ENCODE measurements at places on chromosomes 3 and 15.
A peak's percentile ranks its signal among the peaks of the same experiment; 100 is the strongest.

GRCh38 chr3:195863121-195864061 lies 45.0 kb downstream of the TNK2 start:
- DNase-seq: peak; percentile 73

DNA sequence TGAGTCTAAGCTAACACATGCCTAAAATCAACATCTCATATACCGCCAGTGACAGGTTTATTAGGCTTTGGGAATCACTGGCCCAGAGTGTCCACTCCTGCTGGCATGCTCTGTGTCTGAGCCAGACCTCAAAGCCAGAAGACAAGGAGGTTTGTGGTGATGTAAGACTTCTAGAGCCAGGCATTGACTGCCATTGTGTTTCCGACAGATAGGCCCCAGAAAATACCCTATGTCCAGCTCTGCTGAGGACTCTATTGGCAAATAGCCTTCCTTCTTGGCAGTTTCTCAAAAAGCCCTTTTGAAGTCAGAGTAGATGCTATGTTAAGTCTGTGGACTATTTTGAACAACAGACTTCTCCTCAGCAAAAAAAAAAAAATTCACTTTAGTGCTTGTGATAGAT lies 181.9 kb upstream of the UBE2E1 start:
- no peak for DNase-seq

GRCh38 chr3:129783470-129783869 lies 110.0 kb downstream of the TMCC1 start:
- DNase-seq: no peak

DNA sequence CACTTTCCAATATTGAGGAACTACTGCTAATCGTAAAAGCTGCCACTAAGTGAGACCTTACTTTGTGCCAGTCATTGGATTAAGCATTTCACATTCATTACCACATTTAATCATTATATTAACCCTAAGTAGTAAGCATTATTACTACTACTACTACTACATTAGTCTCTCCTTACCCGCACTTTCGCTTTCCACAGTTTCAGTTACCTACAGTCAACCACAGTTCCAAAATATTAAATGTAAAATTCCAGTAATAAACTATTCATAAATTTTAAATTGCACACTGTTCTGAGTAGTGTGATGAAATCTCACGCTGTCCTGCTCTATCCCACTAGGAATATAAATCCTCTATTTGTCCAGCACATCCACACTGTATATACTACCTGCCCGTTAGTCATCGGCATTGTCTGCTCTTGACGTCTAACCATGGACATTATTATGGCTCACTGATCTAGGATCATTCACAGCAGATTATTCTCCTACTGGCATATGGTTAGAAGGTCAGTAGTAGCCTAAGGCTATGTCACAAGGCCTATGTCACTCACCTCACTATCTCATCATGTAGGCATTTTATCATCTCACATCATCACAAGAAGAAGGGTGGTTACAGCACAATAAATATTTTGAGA lies 121.1 kb downstream of the GSK3B start:
- DNase-seq: no peak

DNA sequence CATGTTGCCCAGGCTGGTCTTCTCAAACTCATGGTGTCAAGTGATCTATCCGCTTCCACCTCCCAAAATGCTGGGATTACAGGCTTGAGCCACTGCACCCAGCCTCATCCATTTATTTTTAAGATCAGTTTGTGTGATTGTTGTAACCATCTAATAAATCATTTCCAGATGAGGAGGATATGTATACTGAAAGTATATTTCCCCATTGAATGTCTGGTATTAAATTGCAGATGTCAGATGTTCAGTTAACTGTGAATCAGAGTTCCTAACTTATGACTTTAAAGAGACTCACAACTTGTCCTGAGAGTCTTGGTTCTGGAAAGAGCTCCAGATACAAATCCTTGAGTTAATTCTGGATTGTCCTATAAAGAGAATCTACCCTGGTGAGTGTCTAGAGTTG lies 62.4 kb downstream of the TRIM71 start:
- DNase-seq: no peak

DNA sequence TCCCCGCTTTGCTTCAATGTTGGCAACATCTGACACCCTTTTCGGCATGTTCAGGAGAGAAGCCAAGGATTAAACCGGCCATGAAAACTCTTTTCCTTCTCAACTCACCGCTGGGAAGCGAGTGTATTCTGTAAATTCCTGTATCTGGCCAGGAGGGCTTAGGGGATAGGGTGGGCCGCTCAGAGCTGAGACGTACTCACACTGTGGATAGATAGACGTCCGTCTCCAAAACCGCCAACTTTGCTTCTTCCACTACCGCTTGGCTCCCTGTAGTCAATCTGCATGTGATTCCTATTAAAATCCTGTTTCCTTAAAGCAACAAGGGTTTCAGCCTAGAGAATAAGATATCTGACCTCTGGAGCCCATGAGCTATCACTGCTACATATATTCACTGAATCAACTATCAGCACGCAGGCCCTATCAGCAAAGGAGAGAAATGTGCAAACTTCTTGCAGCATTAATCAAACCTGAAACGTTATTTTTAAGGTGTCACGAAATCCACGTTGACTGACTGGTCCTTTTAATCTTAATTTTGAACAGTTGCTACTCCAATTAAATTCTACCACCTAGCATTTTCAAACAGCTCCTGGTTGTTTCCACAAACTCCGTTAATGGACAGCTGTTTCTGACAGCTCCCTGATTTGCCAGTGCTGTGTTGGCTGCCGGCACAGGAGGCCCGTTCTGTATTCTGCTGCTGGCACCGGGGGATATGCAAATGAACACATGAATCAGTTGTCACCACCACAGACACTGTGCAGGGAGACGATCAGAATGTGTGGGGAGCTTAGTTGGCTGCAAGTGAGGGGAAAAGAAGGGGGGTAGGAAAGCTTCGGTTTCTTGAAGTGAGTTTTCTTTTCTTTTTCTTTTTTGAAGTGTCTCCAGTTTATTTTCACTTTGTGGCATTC lies 438.9 kb upstream of the ARRDC4 start:
- DNase-seq: no peak

GRCh38 chr15:76065245-76065644 lies 5.5 kb downstream of the TMEM266 start:
- DNase-seq: no peak

GRCh38 chr15:39789736-39790135 lies 7.1 kb upstream of the FSIP1 start:
- DNase-seq: no peak

GRCh38 chr3:134932035-134932434 lies 137.0 kb downstream of the EPHB1 start:
- no peak for DNase-seq

- DNase-seq: no peak
Observed at GRCh38 chr3:56375654-56376053, 92.6 kb downstream of the ERC2 start.

DNA sequence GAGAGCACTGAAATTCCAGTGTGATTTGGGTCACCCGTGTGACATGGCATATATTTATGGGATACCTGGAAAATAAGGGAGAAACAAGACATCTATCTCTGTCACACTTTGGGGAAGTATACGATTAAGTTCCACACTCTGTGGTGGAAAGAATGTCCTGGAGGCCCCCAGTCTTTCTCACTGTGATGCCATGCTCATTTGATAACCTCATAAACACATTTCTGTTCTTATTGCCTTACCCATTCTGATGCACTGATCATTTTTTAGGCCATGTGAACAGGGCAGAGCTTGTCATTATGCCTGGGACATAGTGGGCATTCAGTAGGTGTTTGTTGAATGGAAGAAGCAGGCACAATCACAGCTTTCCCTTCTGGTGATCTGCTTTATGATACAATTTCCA lies 349.4 kb upstream of the TPRG1 start:
- no peak for DNase-seq

GRCh38 chr15:72160696-72161245 lies 36.8 kb downstream of the GRAMD2A start:
- no peak for DNase-seq

DNA sequence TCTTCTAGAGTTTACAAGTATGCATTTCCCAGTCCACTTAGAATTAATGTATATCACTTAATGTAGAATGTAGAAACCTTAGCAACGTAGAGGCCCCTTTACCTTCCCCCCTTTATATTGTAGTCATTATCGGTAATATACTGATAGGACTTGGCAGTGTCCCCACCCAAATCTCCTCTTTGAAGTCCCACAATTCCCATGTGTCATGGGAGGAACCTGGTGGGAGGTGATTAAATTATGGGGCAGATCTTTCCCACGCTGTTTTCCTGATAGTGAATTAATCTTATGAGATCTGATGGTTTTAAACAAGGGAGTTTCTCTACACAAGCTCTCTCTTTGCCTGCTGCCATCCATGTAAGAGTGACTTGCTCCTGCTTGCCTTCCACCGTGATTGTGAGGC lies 31.0 kb downstream of the ARL8B start:
- DNase-seq: no peak

DNA sequence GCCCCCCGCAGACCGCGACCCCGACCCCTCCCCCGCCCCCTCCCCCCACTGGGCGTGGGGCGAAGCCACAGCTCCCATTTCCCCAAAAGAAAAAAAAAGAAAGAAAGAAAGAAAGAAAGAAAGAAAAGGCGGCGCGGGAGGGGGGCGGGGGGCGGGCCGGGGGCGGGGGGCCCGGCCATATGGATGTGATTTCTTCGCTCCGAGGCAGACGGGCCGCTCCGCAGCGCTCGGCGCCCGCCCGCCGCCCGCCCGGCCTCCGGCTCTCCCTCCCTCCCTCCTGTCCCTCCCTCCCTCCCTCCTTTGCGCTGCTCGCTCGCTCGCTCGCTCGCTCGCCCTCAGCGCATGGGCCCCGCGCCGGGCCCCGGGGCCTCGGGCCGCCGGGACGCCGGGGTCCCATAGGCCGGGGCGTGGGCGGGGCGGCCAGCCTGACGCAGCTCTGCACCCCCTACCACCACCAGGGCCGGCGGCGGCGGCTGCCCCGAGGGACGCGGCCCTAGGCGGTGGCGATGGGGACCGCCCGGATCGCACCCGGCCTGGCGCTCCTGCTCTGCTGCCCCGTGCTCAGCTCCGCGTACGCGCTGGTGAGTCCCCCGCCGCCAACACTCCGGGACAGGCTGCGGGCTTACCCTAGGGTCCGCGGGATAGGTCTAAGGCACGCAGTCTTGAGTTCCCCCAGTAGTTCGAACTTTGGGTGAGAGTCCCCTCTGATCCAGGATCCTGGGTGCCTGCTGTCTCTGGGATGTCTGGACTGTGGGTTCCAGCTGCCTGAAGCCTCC lies 5.7 kb downstream of the PTH1R start:
- no peak for DNase-seq

GRCh38 chr3:171959532-171960089 lies 79.8 kb upstream of the FNDC3B start:
- no peak for DNase-seq

GRCh38 chr3:123021996-123022510 lies 5.5 kb downstream of the SEMA5B start:
- no peak for DNase-seq

GRCh38 chr3:156148345-156148945 lies 28.1 kb downstream of the KCNAB1 start:
- DNase-seq: no peak

GRCh38 chr15:66046751-66047150 lies 177.5 kb downstream of the RAB11A start:
- DNase-seq: no peak

GRCh38 chr15:41926185-41927056 lies 32.6 kb upstream of the SPTBN5 start:
- DNase-seq: no peak

DNA sequence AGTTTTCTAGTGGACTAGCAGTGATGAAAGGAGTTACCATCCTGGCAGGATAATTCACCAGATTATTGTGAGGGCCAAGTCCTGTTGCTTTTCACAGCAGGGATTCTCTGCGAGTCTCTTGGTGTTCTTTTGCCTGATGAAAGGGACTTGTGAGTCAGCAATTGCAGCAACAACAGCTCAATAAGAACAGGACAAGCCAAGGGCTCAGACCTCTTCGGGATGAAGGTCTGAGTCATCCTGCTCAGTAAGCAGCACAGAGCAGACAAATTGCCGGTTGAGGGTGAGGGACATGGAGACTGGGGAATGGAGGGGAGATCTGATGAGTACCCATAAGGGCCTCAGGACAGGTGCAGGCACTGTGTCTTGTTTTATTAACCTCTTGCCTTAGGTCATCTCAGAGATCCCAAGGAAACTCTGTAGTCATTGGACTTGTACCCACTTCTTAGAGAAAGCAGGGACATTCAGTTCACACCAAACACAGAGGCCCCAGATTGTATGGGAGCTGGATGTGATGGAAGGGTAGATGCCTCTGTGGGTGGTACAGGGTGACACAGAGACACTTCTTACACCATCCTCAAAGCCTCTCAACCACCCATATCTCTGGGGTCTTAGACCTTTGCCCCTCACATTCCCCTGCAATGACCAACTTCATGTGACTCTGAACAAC lies 173.8 kb upstream of the TLE3 start:
- DNase-seq: no peak

GRCh38 chr3:36606871-36607765 lies 157.2 kb downstream of the DCLK3 start:
- DNase-seq: no peak

DNA sequence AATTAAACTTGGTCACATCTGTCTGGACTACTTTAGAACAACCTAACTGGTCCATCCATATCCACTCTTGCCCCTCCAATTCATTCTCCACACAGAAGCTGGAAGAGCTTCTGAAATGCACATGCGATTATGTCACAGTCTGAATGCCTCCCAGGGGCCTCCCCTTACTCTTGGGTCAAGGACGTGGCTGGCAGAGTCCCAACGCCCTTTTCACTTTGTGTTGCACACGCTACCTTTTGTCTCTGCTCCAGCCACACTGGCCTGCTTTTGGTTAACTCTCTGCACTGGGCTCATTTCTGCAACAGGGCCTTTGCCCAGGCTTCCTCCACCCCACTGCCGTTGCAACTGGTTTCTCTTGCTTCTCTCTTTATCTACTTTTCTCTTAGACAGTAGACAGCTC lies 245.2 kb downstream of the IL20RB start:
- no peak for DNase-seq

GRCh38 chr3:17431484-17432045 lies 310.9 kb downstream of the TBC1D5 start:
- no peak for DNase-seq

GRCh38 chr3:189945935-189946709 lies 174.6 kb downstream of the P3H2 start:
- no peak for DNase-seq

DNA sequence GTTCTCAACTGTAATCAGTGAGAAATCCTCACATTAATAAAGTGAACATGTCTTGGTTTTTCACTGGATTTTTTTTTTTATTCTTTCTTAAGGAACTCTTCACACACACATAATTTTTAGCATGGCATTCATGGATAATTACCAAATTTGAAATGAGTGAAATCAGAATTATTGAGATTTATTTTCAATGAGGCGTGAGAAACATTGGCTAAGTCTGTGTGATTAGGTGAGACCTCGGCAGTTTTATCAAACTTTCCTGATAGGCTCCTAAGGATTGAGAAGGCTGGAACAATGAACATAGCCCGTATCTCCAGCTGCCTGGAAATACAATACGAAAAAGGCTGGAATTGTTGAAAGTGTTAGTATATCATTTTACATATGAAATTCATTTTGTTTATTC lies 35.5 kb downstream of the MDFIC2 start:
- DNase-seq: no peak
